B cell (primary cell): ENCODE measurements at places on chromosomes 1 and 21. TPM values are rescaled to one million over a fixed set of nuclear protein-coding genes. Genes with fewer than 3 reads are reported as not detected.

GRCh38 chr1:219076326-219076937 is 97.2 kb upstream of the LYPLAL1 start:
- no peak for DNase-seq
- H3K4me3 ChIP-seq: no peak overlapping the region
- H3K27me3 ChIP-seq: no peaks in the 10 kb centered on the region
- H3K4me1 ChIP-seq: peaks cover 2% of the 10 kb centered on the region
- no peaks in the 10 kb centered on the region for H3K36me3 ChIP-seq

GRCh38 chr1:223425550-223425949 is 32.3 kb downstream of the CCDC185 start:
- no peak overlapping the region for H3K27ac ChIP-seq
- H3K4me1 ChIP-seq: no peaks in the 10 kb centered on the region
- DNase-seq: no peak
- no peaks in the 10 kb centered on the region for H3K36me3 ChIP-seq

SPATA46 gene
- total RNA-seq: not detected in 2 replicates

DNA sequence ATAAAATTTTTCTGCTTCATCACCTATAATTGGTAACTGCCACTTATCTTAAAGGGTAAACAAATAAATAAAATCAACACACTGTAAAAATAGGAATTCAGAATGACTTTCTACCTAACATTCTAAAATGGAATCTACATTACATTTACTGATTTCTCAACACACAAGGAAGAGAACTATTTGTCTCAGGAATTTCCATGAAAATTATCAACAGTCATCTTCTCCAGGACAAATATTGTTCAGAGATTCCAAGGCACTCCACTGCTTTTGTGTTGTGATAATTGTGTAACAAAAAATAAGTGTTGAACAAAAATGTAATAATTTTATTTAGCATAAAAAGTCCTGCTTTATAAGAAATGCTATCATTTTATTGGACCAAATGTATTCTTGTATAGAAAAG is 7.3 kb downstream of the ODF2L start:
- no peaks in the 10 kb centered on the region for H3K4me1 ChIP-seq
- DNase-seq: no peak
- H3K27me3 ChIP-seq: no peaks in the 10 kb centered on the region
- H3K27ac ChIP-seq: no peak overlapping the region

DNA sequence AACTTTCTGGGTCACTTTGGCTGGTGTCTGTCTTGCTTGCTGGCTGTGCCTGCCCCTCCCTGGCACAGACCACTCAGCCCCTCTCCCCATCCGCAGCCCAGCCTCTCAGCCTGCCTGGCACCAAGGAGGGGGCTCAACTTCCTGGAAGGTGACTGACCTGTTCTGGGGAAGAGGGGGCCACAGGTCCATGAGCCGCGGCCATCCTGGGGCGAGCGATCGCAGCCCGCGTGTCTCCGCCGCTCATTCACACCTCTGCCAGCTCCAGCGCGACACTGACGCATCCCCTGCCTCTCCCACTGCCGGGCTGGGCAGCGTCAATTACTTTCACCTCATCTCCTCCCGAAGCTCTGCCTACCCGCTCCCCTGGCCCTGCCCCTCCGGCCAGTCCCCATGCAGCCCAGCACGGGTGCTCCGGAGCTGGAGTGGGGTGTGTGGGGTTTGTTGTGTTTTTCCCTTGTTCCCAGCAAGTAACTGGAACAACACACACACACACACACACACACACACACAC is 14.3 kb downstream of the SLC6A9 start:
- H3K27me3 ChIP-seq: no peaks in the 10 kb centered on the region
- DNase-seq: no peak
- H3K27ac ChIP-seq: no peak overlapping the region
- H3K4me1 ChIP-seq: no peaks in the 10 kb centered on the region

GRCh38 chr1:58586271-58586670 is 9.2 kb upstream of the TACSTD2 start:
- no peaks in the 10 kb centered on the region for H3K36me3 ChIP-seq
- no peak overlapping the region for H3K27ac ChIP-seq
- H3K4me3 ChIP-seq: no peak overlapping the region

GRCh38 chr1:233738396-233738795 is 124.5 kb downstream of the KCNK1 start:
- no peaks in the 10 kb centered on the region for H3K27me3 ChIP-seq
- no peaks in the 10 kb centered on the region for H3K36me3 ChIP-seq
- H3K4me3 ChIP-seq: no peak overlapping the region
- H3K4me1 ChIP-seq: no peaks in the 10 kb centered on the region
- H3K27ac ChIP-seq: no peak overlapping the region
- DNase-seq: no peak

HES5 gene
- total RNA-seq: not detected in 2 replicates

- H3K4me3 ChIP-seq: no peak overlapping the region
- no peak for DNase-seq
- no peaks in the 10 kb centered on the region for H3K36me3 ChIP-seq
- H3K27ac ChIP-seq: no peak overlapping the region
- peaks cover 47% of the 10 kb centered on the region for H3K4me1 ChIP-seq
These were observed 3.0 kb downstream of the ATF6 start for GRCh38 chr1:161768986-161769672.

CYP4A11 gene
- total RNA-seq: not detected in 2 replicates

DNA sequence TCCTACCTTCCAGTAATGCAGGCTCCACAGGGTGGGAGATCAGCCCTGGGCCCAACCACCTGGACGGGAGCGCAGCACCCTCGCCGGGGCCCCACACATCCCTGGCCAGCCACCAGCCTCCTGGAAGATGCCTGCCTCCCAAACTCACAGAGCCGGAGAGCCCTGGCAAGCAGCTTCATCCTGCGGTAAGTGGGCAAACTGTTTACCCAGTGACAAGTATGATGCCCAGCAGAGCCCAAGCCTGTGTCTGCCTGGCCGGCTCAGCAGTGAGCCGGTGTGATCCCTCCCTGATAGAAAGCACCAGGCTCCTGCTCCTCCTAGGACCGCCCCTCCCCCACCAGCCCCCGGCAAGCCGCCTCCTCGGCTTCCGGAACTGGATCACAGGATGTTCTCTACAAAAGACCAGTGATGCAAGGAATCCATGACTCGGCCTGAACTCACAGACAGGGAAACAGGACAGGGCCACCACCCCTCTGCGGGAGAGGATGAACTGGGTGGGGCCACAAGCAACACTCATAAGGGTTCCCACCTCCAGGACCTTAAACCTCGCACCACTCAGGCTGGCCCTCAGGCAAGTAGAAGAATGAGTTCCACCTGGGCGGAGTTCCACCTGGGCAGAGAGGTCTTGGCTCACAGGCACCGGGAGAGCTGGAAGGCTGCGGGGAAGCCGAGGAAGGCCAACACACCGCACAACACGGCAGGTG is 7.9 kb downstream of the ACOT7 start:
- no peaks in the 10 kb centered on the region for H3K4me1 ChIP-seq
- H3K4me3 ChIP-seq: no peak overlapping the region
- H3K27ac ChIP-seq: no peak overlapping the region

- H3K27me3 ChIP-seq: no peaks in the 10 kb centered on the region
- no peak for DNase-seq
- H3K4me3 ChIP-seq: no peak overlapping the region
- no peaks in the 10 kb centered on the region for H3K4me1 ChIP-seq
- H3K36me3 ChIP-seq: no peaks in the 10 kb centered on the region
- H3K27ac ChIP-seq: no peak overlapping the region
These were observed 64.1 kb upstream of the TBX15 start for GRCh38 chr1:119052267-119052666.

OR2L8 gene
- total RNA-seq: 0.44 and 0.94 TPM in 2 replicates

- no peak for DNase-seq
- H3K36me3 ChIP-seq: no peaks in the 10 kb centered on the region
- H3K4me3 ChIP-seq: no peak overlapping the region
- no peak overlapping the region for H3K27ac ChIP-seq
- H3K4me1 ChIP-seq: no peaks in the 10 kb centered on the region
These were observed 507.6 kb downstream of the NEGR1 start for GRCh38 chr1:71774705-71775104.

GRCh38 chr1:237700181-237700580 is 190.5 kb downstream of the ZP4 start:
- H3K27me3 ChIP-seq: no peaks in the 10 kb centered on the region
- H3K36me3 ChIP-seq: no peaks in the 10 kb centered on the region

NBPF10 gene
- total RNA-seq: 12.6 and 13.4 TPM in 2 replicates
